ENCODE measurements at places on chromosomes 6 and 20. TPM values are rescaled to one million over a fixed set of nuclear protein-coding genes. Genes with fewer than 3 reads are reported as not detected.

The KCNG1 gene
- 2.3 TPM for total RNA-seq

The SPATA25 gene
- 0.52 TPM for total RNA-seq

The BNIP5 gene
- not detected for total RNA-seq

The GSTA2 gene
- total RNA-seq: not detected

The CST2 gene
- total RNA-seq: not detected

The PEX6 gene
- total RNA-seq: 10.0 TPM

The ZC2HC1B gene
- total RNA-seq: not detected

The NKAIN2 gene
- total RNA-seq: not detected

The ADTRP gene
- 32.7 TPM for total RNA-seq

The MEA1 gene
- total RNA-seq: 17.7 TPM

The C6orf15 gene
- total RNA-seq: not detected

The NKX2-4 gene
- total RNA-seq: not detected

The AFDN gene
- total RNA-seq: 13.1 TPM

The CFB gene
- 3.1 TPM for total RNA-seq

The TCP11 gene
- not detected for total RNA-seq

The SLC2A10 gene
- total RNA-seq: under 0.01 TPM

The CRIP3 gene
- total RNA-seq: 0.84 TPM

Measured in mononuclear cell (primary cell).